ENCODE measurements at places on chromosomes 2 and 18. TPM values are rescaled to one million over a fixed set of nuclear protein-coding genes. Genes with fewer than 3 reads are reported as not detected.

DNA sequence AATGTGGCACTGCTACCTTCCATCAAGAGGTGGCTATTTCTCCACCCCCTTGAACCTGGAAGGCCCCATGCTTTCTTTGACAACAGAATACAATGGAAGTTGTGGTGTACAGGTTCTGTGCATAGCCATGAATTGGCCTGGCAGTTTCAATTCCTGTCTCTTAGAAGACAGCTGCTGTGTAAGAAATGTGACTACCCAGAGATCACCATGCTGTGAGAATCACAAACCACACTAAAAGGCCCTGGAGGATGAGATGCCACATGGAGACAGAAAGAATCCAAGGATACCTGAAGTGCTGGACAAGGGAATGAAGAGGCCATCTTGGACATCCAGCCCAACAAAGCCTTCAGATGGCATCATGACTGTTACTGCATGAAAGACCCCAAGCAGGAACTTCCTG lies 47.7 kb upstream of the EHBP1 start:
- no peaks in the 10 kb centered on the region for H3K36me3 ChIP-seq
- no peaks in the 10 kb centered on the region for H3K4me1 ChIP-seq
- DNase-seq: no peak
- H3K27me3 ChIP-seq: no peaks in the 10 kb centered on the region

TRAPPC12 gene
- 19.9 TPM for polyA plus RNA-seq

RIT2 gene
- polyA plus RNA-seq: not detected

DNA sequence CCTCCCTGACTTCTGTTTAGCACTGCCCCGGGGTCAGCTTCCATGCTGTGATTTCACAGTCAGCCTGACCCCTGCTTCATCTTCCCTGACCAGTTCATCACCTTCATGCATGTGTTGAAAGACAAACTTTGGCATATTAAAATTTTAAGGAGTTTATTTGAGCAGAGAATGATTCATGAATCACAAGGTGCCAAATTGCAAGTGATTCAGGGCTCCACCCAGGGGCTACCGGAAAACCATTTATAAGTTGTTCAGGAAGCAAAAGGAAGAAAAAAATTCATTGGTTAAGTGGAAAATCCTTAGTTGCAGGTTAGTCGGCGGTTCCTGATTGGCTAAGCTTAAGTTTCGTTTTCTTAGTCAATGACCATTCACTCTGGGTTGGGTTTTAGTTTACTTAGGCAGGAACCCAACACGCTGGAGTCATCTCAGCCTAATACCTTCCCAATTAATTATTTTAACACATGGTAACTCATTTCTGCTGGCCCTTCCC lies 10.6 kb downstream of the IL1F10 start:
- H3K27me3 ChIP-seq: peaks cover 6% of the 10 kb centered on the region
- DNase-seq: no peak
- peaks cover 6% of the 10 kb centered on the region for H3K4me1 ChIP-seq
- no peak overlapping the region for H3K27ac ChIP-seq

DNA sequence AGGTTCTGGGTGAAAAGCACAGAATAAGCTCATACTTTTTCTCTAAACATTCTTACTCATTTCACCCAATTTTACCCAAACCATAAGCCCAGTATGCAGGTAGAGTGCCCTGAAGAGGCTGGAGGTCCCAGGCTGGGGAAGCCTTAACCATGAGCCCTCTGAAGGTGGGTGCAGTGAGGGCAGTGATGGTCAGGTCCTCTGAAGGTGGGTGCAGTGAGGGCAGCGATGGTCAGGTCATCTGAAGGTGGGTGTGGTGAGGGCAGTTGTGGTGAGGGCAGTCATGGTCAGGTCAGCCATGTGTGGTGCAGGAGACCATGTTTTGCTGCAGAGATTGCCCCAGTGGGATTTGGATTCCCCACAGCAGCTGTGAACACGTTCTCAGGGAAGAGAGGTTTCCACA lies 148.8 kb downstream of the SNTG2 start:
- H3K4me1 ChIP-seq: no peaks in the 10 kb centered on the region
- H3K27ac ChIP-seq: no peak overlapping the region
- H3K4me3 ChIP-seq: no peak overlapping the region
- DNase-seq: no peak
- H3K36me3 ChIP-seq: no peaks in the 10 kb centered on the region
- H3K27me3 ChIP-seq: peaks cover 3% of the 10 kb centered on the region

SIGLEC15 gene
- not detected for polyA plus RNA-seq

DNA sequence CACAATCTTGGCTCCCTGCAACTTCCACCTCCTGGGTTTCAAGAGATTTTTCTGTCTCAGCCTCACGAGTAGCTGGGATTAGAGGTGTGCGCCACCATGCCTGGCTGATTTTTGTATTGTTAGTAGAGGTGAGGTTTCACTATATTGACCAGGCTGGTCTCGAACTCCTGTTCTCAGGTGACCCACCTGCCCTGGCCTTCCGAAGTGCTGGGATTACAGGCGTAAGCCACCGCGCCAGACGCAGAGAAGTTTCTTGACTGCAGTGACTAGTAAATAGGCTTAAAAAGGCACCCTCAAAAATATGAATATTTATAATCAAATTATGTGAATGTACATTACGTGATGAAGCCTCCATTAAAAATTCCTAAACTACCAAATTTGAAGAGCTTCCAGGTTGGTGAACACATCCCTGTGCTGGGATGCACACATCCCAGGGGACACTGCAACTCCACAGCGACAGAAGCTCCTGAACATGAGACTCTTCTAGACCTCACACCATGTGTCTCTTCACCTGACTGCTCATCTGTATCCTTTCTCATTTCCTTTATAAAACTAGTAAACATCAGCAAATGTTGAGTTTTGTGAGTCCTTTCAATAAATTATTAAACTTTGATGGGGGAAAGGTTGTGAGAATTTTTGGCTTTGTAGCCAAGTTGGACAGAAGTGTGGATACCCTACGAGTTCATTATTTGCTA lies 203.3 kb upstream of the SPOPL start:
- no peaks in the 10 kb centered on the region for H3K36me3 ChIP-seq
- no peak overlapping the region for H3K27ac ChIP-seq
- DNase-seq: no peak
- H3K27me3 ChIP-seq: no peaks in the 10 kb centered on the region

- H3K4me3 ChIP-seq: no peak overlapping the region
- peaks cover 5% of the 10 kb centered on the region for H3K27me3 ChIP-seq
- peak; percentile 55 for DNase-seq
- H3K27ac ChIP-seq: no peak overlapping the region
Observed at GRCh38 chr2:161273038-161273760, 35.0 kb upstream of the PSMD14 start.

- peaks cover 59% of the 10 kb centered on the region for H3K4me1 ChIP-seq
- peaks cover 8% of the 10 kb centered on the region for H3K36me3 ChIP-seq
Observed at GRCh38 chr2:216109962-216110614, 940 bp downstream of the XRCC5 start.

GRCh38 chr18:38444971-38445803 lies 879.6 kb upstream of the CELF4 start:
- no peak overlapping the region for H3K27ac ChIP-seq
- no peaks in the 10 kb centered on the region for H3K36me3 ChIP-seq
- DNase-seq: no peak
- H3K4me3 ChIP-seq: no peak overlapping the region
- H3K4me1 ChIP-seq: no peaks in the 10 kb centered on the region

- no peak for DNase-seq
- no peak overlapping the region for H3K27ac ChIP-seq
- peaks cover 52% of the 10 kb centered on the region for H3K4me1 ChIP-seq
- H3K36me3 ChIP-seq: no peaks in the 10 kb centered on the region
- no peak overlapping the region for H3K4me3 ChIP-seq
Observed at GRCh38 chr2:134244086-134244485, 9.8 kb upstream of the MGAT5 start.

- no peaks in the 10 kb centered on the region for H3K4me1 ChIP-seq
- no peak overlapping the region for H3K4me3 ChIP-seq
Observed at GRCh38 chr2:73582364-73582763, 59.9 kb downstream of the NAT8 start.

TYW5 gene
- polyA plus RNA-seq: 2.5 TPM

GRCh38 chr2:143965493-143966164 lies 554.3 kb downstream of the ZEB2 start:
- no peak overlapping the region for H3K4me3 ChIP-seq
- H3K27ac ChIP-seq: no peak overlapping the region
- H3K36me3 ChIP-seq: peaks cover 16% of the 10 kb centered on the region
- no peak for DNase-seq
- no peaks in the 10 kb centered on the region for H3K27me3 ChIP-seq

DNA sequence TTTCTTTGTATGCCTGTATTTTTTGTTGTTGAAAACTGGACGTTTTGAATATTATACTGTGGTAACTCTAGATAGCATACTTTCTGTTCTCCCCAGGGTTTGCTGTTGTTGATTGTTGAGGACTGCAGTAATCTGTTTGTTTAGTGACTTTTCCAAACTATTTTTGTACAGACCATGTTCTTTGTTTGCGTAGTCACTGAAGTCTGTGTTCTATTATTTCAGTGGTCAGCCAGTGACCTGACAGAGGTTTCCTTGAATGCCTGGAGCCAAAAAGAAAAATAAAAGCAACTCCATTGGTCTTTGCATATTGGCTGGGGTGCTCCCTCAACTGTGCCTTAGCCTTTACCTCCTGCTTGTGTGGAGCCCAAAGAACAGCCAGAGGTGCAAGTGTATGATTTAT lies 42.7 kb upstream of the PHLPP1 start:
- H3K27ac ChIP-seq: no peak overlapping the region
- no peak overlapping the region for H3K4me3 ChIP-seq
- H3K36me3 ChIP-seq: no peaks in the 10 kb centered on the region
- no peaks in the 10 kb centered on the region for H3K4me1 ChIP-seq

- H3K27ac ChIP-seq: peak within 1 kb of the TSS; percentile 25
- peaks cover 10% of the 10 kb centered on the region for H3K27me3 ChIP-seq
- H3K36me3 ChIP-seq: peaks cover 3% of the 10 kb centered on the region
Observed at GRCh38 chr2:100142393-100142792, at the start of gene AFF3. Gene AFF3, minus strand, starts transcription at chr2:100142590. Its CDS starts 38,136 bp downstream, at chr2:100104454.

DNA sequence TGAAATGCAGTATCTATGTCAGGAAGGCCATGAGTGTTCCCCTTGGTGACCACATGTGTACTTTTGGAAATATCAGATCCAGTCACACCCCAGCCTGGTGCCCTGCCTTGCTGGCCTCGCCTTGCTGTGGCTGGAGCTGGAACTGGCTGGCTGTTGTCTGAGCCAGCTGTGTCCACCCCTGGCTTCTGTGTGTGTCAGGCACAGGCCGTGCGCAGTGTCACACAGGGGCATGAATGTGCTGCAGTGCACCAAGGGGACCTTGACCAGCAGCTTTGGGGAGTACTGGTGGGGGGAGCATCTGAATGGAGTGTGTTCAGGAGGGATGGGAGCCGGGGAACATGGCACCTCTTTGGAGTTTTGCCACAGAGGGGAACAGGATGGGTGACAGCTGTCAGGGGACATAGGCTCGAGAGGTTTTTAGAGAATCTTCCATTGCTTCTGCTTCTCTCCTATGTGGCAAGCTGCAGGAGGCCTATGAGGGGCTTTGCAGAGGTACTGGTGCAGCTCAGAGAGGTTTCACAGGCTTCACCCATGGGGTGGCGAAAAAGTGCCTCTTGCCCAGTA lies 44.7 kb upstream of the FAHD2A start:
- no peaks in the 10 kb centered on the region for H3K36me3 ChIP-seq

DNA sequence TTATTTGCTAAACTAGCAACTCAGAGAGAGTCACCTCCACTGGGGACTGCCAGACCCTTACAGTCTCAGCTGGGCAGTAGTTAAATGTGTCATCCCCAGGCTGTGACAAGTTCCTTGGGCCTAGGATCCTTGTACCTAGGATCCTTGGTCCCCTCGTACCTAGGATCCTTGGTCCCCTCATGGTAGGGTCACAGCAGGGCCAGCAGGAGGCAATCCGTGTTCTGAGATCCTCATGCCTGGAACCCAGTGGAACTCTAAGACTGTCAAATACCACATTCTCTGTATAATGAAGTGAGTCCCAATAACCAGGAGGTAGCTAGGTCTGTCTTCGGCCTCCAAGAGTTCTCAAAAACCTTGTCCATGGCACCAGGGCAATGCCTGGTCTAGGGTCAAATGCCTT lies 60.8 kb downstream of the LYPD6B start:
- H3K36me3 ChIP-seq: no peaks in the 10 kb centered on the region
- H3K27ac ChIP-seq: no peak overlapping the region
- H3K4me3 ChIP-seq: no peak overlapping the region
- no peak for DNase-seq
- H3K27me3 ChIP-seq: peaks cover 2% of the 10 kb centered on the region

DYNAP gene
- not detected for polyA plus RNA-seq

DNA sequence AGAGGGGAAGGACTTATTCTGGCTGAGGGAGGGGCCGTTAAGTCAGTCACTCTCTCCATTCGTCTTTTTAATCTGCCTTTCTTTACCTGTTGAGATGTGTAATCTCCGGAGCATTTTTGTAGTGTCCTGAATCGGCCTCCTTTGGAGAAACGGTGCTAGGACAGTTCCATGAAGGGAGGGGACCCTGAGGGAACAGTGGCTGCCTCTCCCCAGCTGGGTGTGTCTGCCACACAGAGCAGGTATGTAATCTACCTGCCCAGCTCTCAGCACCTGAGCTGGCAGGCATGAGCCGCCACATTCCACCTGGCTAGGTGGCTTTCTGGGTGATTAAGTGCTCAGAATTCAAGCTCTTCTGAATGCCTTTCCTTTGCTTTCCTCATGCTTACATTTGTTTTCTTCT lies 131.2 kb downstream of the WDSUB1 start:
- no peaks in the 10 kb centered on the region for H3K36me3 ChIP-seq
- H3K4me3 ChIP-seq: no peak overlapping the region
- H3K27ac ChIP-seq: no peak overlapping the region
- peaks cover 47% of the 10 kb centered on the region for H3K4me1 ChIP-seq
- H3K27me3 ChIP-seq: peaks cover 4% of the 10 kb centered on the region
- DNase-seq: no peak

DNA sequence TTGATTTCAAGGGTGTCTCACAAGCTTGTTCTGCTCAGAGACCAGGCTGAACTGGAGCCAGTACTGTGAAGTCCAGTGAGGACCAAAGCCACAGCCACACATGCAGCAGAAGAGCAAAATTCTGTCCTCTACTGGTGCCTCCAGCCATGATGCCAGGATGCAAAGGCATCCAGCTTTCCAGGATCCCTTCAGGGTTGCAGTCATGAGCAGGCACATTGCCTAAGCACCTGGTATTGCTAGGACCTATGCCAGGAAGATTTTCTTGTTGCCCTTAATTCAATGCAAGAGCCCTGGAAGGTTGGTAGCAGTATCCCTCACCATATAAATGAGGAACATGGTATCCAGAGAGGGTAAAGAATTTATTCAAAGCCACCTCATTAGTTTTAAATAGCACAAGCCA lies 78.9 kb upstream of the CYRIA start:
- H3K27me3 ChIP-seq: no peaks in the 10 kb centered on the region
- no peaks in the 10 kb centered on the region for H3K4me1 ChIP-seq
- H3K4me3 ChIP-seq: no peak overlapping the region
- H3K36me3 ChIP-seq: peaks cover 4% of the 10 kb centered on the region
- no peak overlapping the region for H3K27ac ChIP-seq

PPM1B gene
- 40.0 TPM for polyA plus RNA-seq

DNA sequence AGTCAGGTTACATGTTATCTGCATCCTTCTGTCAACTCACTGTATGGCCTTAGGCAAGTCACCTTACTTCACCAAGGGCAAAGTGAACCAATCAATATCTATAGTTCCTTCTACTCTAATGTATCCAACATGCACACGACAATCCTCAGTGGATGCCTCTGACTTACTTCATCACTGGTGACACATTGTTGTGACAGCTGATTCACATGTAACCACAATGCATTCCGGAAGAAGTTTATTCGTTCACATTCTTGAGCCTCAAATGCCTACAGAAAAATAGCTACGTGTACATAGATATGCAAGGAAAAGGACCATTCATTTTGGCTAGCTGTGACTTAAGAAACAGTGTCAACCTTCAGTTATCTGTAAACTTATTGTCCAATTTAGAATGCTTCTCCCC lies 26.3 kb upstream of the EPG5 start:
- no peak overlapping the region for H3K27ac ChIP-seq
- no peak overlapping the region for H3K4me3 ChIP-seq

- H3K4me1 ChIP-seq: no peaks in the 10 kb centered on the region
- no peak overlapping the region for H3K27ac ChIP-seq
- H3K36me3 ChIP-seq: no peaks in the 10 kb centered on the region
- no peak for DNase-seq
- H3K27me3 ChIP-seq: no peaks in the 10 kb centered on the region
Observed at GRCh38 chr18:73719611-73720010, 428.0 kb downstream of the FBXO15 start.

All from immature natural killer cell (primary cell).